Activated B cell treated with CpG ODN at 0.5 μM for 24 hours (primary cell): ENCODE measurements at places on chromosomes 16 and 17. TPM values are rescaled to one million over a fixed set of nuclear protein-coding genes. Genes with fewer than 3 reads are reported as not detected.
A peak's percentile ranks its signal among the peaks of the same experiment; 100 is the strongest.

DNA sequence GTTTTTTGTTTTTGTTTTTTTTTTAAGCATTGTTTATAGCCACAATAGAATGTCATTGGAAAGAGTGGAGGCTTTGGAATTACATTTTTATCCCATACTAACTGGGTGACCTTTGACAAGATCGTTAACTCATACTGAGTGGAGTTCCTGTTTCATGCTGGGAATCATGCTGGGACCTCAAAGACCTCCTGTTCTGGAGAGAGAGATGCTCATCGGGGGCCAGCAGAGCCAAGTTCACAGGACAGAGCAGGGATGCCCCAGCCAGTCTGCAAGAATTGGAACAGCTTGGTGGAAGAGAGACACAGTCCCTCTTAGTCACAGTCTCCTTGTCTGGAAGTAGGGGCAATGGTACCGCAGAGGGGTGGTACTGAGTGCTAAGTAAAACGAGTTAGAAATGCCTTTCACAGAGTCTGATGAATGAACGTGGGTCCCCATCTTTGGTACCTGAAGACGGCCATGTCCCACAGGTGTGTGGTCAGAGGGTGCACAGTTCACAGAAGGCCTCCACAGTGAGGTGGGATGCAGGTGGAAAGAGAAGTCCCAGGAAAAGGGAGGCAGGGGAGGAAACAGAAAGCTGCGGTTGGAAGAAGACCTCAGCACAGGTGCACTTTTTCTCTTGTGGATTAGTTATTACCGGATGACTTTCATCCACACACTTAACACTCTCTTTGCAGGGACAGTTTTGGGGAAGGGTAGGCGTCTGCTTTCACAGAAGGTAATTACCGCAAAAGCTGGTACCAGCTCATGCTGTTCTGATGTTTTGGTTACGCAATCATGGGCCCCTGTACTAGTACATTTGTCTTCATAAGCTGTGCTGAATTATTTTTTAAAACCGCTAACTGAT is 147.8 kb downstream of the PRKCA start:
- no peaks in the 10 kb centered on the region for H3K36me3 ChIP-seq
- no peak overlapping the region for H3K27ac ChIP-seq
- DNase-seq, result no peak
- no peaks in the 10 kb centered on the region for H3K27me3 ChIP-seq
- H3K4me1 ChIP-seq, result no peaks in the 10 kb centered on the region

DNA sequence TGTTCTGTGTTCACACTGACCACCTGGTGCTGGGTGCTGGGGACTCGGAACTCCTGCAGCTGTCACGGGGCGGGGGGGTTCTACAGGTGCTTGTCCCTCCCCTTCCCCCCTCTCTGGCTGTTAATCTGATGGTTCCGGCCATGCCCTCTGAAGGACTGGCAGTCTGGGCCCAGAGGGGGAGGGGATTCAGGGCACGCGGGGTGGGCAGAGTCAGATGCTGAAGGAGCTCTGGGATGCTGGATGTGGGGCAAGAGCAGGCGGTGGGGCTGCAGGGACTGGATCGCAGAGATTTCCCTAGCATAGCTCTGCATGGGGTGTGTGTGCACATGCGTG is 5.4 kb upstream of the TBX21 start:
- DNase-seq, result no peak
- H3K36me3 ChIP-seq, result no peaks in the 10 kb centered on the region
- H3K4me1 ChIP-seq, result peaks cover 14% of the 10 kb centered on the region

DNA sequence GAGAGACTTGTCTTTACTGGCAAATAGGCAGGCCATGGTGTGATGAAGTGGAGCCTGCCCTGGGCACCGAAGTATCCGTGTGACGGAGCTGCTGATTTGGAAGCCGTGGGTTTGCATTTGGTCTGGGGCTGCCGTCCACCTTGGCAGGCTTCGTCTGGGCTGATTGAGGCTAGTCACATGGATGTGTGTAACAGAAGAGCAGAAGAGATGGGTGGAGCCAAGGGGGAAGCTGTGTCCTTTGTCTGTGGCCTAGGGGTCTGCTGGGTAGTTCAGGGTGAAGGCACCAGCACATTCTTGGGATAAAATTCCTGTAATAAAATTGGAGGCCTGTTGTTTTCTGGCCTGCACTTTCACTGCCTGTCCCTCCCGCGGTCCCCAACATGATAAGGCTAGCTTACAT is 106.1 kb downstream of the AATF start:
- no peak for DNase-seq
- H3K27me3 ChIP-seq, result no peaks in the 10 kb centered on the region
- H3K4me1 ChIP-seq, result no peaks in the 10 kb centered on the region
- no peak overlapping the region for H3K27ac ChIP-seq
- H3K4me3 ChIP-seq, result no peak overlapping the region

DNA sequence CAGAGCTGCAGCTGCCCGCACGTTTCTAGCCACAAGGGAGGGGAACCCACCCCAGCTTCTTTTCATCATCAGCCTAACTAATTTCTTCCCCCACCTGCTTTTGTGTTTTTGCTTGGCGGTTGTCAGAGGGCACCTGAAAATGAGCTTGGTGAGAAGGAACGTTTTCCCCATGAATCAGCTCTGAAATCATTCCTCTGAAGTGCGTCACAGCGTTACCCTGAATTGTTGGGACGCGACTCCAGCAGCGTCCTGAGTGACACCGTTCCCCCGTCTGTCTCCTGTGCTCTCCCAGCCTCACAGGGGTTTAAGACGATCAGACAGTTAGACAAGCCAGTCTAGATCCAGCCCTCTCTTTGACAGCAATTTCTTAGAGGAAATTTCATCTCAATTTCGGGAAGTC is 722.9 kb upstream of the EEF2KMT start:
- H3K4me3 ChIP-seq, result no peak overlapping the region
- no peak overlapping the region for H3K27ac ChIP-seq
- no peaks in the 10 kb centered on the region for H3K4me1 ChIP-seq
- H3K36me3 ChIP-seq, result no peaks in the 10 kb centered on the region
- no peak for DNase-seq

GRCh38 chr17:65514082-65514481 is 47.4 kb downstream of the AXIN2 start:
- no peaks in the 10 kb centered on the region for H3K36me3 ChIP-seq
- peaks cover 14% of the 10 kb centered on the region for H3K27me3 ChIP-seq
- no peaks in the 10 kb centered on the region for H3K4me1 ChIP-seq
- no peak overlapping the region for H3K4me3 ChIP-seq
- no peak for DNase-seq

- peaks cover 6% of the 10 kb centered on the region for H3K27me3 ChIP-seq
- peak overlapping the region; percentile 24 for H3K4me3 ChIP-seq
- H3K4me1 ChIP-seq, result peaks cover 57% of the 10 kb centered on the region
- no peaks in the 10 kb centered on the region for H3K36me3 ChIP-seq
Observed at GRCh38 chr17:36198831-36199465, 2.4 kb upstream of the CCL3L1 start.

DNA sequence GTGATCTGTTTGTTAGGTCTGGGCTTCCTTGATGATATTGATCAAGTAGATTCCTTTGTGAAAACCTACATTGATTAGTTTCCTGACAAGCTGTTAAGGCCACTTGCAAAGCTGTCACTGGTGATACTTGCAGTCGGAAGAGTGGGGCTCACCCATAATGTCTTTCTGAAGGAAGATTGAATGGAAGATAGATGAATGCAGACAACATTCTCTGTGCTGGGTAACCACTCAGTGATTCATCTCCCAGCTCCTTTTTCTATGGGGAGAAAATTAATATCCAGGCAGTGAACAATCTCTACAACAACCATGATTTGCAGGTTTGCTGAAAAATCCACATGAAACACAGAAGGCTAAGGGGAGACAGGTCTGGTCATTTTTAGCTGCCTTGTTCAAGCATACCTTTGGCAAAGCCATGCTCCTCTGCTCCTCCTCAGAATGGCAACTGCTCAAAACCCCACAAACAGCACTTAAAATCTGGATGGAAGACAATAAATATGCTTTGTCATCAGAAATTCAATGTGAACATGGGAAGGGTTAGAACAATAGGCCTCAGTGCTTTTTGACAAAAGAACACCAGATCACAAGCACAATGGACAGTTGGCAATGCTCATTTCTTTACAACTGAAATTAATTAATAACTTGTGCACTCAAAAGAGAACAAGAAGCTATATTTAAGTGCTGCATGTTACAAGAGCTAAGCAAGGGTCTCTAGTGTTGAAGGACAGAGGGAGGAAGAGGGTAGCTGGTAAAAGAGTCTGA is 495.4 kb downstream of the TOX3 start:
- H3K27me3 ChIP-seq, result no peaks in the 10 kb centered on the region
- no peak overlapping the region for H3K27ac ChIP-seq
- no peak for DNase-seq
- no peaks in the 10 kb centered on the region for H3K36me3 ChIP-seq
- H3K4me1 ChIP-seq, result no peaks in the 10 kb centered on the region

DNA sequence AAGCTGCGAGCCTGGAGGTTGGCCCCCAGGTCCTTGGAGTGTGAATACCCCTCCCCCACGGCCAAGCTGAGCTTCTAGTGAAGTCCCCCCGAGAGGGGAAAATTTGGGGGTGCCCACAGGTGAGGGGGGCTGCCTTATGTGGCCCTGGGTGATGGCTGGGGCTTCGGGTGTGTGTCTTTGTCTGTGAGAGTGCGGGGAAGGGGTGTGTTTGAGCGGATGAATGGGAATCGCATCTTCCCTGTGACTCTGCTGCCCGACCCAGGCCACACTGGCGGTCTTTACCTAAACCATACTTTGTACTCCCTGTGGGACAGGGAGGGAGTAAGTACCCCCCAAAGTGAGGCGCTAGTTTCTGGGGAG is 1.3 kb downstream of the SBK1 start:
- DNase-seq, result no peak
- peaks cover 11% of the 10 kb centered on the region for H3K27me3 ChIP-seq
- H3K4me3 ChIP-seq, result no peak overlapping the region
- peaks cover 12% of the 10 kb centered on the region for H3K4me1 ChIP-seq
- no peak overlapping the region for H3K27ac ChIP-seq
- no peaks in the 10 kb centered on the region for H3K36me3 ChIP-seq

DNA sequence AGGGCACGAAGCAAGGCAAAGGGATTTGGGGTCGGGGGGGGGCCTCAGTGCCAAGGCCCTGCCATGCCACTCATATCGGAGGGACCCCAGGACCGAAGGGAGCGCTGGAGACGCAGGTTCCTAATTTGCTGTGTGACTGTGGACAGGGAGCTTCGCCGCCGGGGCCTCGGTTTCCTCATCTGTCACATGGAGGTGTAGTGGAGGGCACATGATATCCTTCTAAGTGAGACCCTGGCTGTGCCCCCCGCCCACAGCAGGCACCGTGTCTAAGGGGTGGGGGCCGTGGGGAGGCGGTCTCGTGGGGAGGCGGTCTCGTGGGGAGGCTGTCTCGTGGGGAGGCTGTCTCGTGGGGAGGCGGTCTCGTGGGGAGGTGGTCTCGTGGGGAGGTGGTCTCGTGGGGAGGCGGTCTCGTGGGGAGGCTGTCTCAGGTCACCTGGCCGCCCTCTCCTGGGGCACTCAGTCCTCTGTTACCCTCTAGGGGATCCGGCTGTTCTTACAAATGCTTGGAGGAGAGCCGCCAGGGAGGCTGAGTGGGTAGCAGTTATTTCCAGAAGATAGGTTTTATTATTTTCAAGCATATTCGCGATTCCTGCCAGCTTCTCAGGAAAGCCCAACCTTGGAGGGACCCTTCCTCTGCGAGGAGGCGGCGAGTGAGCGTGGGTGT is 205.0 kb downstream of the NTN1 start:
- peaks cover 6% of the 10 kb centered on the region for H3K27me3 ChIP-seq
- no peak overlapping the region for H3K27ac ChIP-seq
- H3K36me3 ChIP-seq, result no peaks in the 10 kb centered on the region
- H3K4me3 ChIP-seq, result no peak overlapping the region
- no peak for DNase-seq

GRCh38 chr17:62098623-62099231 is 33.6 kb upstream of the MED13 start:
- no peaks in the 10 kb centered on the region for H3K27me3 ChIP-seq
- no peaks in the 10 kb centered on the region for H3K36me3 ChIP-seq
- peak overlapping the region; percentile 55 for H3K4me3 ChIP-seq
- no peak for DNase-seq
- peak overlapping the region; percentile 84 for H3K27ac ChIP-seq

Gene CLEC3A
- not detected in 2 replicates for total RNA-seq

Gene DPEP3
- 0.29 and 0.38 TPM in 2 replicates for total RNA-seq

Gene LAT
- 3.8 and 6.2 TPM in 2 replicates for total RNA-seq

Gene KIF18B
- total RNA-seq, result 0.49 and 1.7 TPM in 2 replicates

Gene KRT24
- not detected in 2 replicates for total RNA-seq

Gene KRT28
- not detected in 2 replicates for total RNA-seq

Gene MT4
- total RNA-seq, result not detected in 2 replicates
